Activated naive CD4-positive, alpha-beta T cell treated with anti-CD3 and anti-CD28 coated beads for 36 hours (primary cell): ENCODE measurements at places on chromosomes 7 and 10. TPM values are rescaled to one million over a fixed set of nuclear protein-coding genes. Genes with fewer than 3 reads are reported as not detected.

GRCh38 chr7:38975944-38976392, 1.7 kb upstream of the POU6F2 start:
- DNase-seq = no peak

DNA sequence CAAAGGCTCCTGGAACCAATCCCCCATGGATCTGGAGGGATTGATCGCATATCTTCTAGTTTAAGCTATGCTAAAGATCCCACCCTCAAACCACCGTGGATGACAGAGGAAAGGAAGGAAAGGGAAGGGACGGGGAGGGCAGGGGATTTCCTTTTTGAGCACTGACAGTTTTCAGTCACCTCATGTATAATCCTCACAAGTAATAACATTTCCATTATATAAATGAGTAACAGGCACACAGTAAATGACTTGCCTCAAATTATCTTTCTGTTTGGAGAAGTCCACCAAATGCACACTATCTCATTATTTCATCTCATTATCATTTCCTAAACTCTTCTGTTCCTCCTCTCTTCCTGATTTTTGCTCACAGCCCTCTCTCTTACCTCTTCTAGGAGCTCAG, 127.1 kb upstream of the AOAH start:
- DNase-seq = peak; percentile 41

DNA sequence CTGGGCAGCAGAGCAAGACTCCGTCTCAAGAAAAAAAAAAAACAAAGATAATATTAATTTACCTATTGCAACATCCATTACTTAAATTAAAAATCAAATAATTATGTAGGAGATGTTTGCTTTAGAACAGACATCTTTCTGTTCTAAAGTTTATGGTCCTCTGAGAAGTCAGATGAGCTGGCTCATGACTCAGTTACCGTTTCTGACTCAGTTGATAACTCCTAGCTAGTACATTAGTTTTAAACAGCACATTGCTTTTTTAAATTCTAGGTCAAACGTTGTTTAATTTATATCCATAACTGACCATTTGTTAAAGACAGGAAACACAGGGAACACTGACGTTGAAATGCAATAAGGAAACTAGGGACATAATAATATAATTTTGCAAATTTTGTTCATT, 162.7 kb downstream of the ETV1 start:
- no peak for DNase-seq

GRCh38 chr7:30752979-30753378, 1.0 kb downstream of the INMT start:
- no peak for DNase-seq

- DNase-seq = no peak
Observed at GRCh38 chr7:66353547-66353946, 148.4 kb downstream of the TPST1 start.

DNA sequence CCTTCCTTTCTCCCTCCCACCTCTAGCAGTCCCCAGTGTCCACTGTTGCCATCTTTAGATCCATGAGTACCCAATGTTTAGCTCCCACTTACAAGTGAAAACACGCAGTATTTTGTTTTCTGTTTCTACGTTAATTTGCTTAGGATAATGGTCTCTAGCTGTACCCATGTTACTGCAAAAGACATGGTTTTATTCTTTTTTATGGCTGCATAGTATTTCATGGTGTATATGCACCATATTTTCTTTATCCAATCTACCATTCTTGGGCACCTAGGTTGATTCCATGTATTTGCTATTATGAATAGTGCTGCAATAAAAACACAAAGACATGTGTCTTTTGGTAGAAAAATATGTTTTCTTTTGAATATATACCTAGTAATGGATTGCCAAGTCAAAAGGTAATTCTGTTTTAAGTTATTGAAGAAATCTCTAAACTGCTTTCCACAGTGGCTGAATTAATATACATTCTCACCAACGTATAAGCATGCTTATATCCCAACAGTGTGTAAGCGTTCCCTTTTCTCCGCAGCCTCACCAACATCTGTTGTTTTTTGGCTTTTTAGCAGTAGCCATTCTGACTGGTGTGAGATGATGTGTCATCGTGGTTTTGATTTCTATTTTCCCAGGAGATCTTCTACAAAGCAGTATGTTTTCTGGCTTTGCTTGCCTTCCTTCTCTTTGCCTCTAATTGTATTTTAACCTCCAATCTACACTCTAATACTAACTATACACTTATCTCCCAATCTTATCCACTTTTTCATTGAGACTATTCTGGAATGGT, 179.5 kb upstream of the PHF14 start:
- no peak for DNase-seq

DNA sequence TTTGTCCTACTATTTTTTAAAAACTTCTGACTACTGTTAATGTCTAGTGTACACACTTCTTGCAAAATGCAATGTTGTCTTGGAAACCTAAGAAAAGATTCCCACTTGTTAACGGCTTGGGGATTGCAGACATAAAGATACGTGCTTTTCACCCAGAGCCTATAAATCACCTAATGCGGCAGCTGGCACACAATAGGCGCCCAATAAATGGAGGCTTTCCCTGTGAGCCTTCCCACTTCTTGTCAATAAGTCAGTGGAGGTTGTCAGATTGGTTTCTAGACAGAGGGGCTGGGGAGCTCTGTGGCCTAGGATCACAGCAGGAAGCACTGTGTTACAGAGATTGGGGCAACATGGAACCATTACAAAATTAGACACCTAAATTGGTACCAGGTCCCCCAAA, 74.7 kb downstream of the VSTM4 start:
- DNase-seq = no peak

DNA sequence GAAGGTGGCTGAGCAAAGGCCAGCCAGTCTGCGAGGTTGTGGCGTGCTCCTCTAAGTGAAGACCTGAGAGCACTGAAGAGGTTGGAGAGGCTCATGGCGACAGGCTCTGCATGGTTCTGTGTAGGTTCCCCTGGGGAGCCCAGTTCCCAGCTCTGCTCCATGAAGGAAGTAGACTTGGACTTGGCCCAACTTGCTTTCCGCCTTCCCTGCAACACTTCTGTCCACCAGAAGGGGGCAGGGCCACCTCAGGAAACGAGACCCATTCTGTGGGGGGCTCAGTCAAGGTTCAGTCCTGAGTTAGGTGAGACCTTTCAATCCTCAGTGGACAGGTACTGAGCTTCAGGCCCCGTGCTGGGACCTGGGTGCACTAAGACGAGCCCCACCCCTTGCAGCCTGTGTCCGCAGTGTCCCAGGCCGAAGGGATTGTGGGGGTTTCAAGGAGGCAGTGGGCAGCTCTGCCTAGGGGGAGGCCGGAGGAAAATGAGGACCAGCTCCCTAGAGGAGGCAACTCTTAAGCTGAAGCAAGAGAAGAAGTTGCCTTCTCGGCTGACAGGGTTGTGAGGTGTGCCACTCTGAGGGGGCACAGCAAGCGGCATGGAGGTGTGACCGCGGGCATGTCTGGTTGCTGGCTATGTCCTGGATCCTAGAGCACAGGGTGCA, 15.0 kb upstream of the PCBD1 start:
- DNase-seq = peak; percentile 45

GRCh38 chr10:97532935-97533671, 34.4 kb downstream of the UBTD1 start:
- no peak for DNase-seq

DNA sequence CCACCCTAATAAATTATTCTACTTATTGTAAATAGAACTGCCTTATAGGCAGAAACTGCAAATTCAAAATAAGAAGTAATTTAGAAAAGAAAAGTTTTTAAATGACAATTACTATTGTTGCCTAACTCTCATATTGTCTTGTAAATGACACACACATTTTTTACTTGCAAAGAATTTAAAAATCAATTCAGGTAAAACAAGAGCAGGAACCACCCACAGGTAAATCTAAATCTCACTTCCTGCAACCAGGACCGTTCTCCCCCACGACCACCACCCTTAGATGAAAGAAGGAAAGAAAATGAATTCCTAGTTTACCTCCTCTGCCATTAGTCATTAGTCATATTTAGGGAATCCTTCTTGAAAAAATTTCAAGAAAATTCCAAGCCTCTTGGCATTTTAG, 4.8 kb upstream of the AASS start:
- DNase-seq = no peak

DNA sequence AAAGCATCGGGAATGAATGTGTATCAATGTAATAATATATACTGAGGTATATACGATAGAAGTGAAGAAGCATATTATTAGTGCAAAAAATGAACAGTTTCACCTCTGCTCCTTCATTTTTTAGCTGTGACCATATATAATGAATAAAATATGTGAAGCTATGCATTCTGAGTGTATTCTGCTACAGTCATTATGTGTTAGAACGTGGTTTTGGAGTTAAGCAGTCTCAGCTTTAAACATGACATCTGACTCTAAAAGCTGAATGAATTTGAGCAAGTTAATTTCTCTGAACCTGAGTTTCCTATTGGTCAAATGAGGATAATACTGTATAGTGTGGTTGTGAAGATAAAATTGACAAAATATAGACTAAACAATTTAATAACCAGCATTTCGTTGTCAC, 358.1 kb downstream of the SUGCT start:
- DNase-seq = no peak

DNA sequence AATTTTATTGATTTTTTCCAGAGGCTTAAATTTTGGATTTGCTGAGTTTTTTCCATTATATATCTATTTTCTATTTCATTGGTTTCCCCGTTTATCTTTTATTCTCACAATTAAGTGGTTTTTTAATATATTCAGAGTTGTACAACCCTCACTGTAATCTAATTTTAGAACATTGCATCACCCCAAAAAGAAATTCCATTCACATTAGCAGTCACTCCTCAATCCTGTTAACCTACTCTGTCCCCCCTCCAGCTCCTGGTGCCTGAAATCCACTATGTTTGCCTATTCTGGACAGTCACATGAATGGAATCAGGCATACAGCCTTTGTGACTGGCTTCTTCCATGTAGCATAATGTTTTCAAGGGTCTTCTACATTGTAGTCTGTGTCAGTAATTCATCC, 55.8 kb upstream of the ITGA8 start:
- DNase-seq = no peak

- no peak for DNase-seq
Observed at GRCh38 chr10:12444981-12445700, 95.8 kb downstream of the CAMK1D start.

Gene EDRF1
- total RNA-seq = 25.0 TPM

Gene GRM3
- not detected for total RNA-seq

Gene XRCC2
- total RNA-seq = 10.3 TPM

Gene PHKG1
- total RNA-seq = 3.8 TPM

Gene GPR37
- not detected for total RNA-seq

Gene TMEM196
- not detected for total RNA-seq

Gene GRID2IP
- total RNA-seq = 0.12 TPM

Gene NODAL
- total RNA-seq = not detected
